Activated T-helper 1 cell treated with Interleukin-2 at 50 U/mL for 16 hours (primary cell): ENCODE measurements at places on chromosomes 6 and 20.

DNA sequence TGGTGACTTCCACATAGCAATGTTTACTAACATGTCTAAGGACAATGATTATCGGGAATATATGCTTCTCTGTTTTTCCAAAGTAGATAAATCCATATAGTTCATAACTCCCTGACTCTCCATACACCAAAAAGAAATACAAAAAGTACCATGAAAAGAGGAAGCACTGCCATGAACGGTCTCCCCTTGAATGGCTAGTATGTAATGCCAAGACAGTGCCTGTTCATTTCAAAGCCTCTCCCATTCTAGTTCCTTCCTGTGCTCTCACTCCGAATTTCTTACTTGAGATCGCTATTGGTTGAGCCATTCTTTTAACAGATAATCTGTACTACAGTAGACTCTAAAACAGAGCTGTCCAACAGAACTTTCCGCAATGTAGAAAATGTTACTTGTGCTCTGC, 54.8 kb upstream of the EDN1 start:
- no peak for DNase-seq

- no peak for DNase-seq
These were observed 87.0 kb upstream of the B3GAT2 start for GRCh38 chr6:71043902-71044301.

DNA sequence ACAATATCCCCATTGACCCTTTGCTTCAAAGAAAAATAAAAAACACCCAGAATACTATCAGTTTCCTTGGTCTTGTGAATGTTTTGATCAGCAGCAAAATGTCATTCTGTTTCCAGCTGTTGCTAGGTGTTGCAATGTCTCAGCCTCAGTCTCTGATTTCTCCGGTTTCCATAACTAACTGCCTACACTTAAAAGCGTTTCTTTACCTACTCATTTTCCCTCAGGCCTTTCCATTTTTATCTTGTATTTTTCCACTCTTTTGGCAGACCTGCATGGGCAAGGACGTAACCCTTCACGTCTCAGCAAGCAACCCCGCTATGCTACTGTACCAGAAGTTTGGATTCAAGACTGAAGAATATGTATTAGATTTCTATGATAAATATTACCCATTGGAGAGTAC, 49.4 kb downstream of the KAT14 start:
- DNase-seq: no peak

DNA sequence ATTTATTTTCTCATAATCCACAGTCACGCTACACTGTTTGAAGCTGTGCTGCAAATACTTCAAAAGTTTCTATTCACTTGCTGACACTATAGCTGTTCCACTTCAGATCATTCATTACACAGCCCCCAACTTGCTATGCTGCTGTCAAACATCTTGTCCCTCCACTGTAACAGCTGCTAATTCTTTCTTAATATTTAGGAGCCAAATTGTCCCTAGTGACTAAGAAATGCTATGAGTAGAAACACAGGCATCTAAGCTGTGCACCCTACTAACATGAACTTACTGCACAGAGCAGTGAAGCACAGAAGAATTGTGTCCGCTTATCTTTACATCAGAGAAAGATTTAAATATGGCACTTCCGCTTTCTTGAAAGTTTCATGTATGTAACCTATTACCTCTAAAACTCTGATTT, 91.3 kb downstream of the PDE10A start:
- DNase-seq: no peak

- no peak for DNase-seq
These were observed 1.3 kb downstream of the CEP85L start for GRCh38 chr6:118649918-118650581.

DNA sequence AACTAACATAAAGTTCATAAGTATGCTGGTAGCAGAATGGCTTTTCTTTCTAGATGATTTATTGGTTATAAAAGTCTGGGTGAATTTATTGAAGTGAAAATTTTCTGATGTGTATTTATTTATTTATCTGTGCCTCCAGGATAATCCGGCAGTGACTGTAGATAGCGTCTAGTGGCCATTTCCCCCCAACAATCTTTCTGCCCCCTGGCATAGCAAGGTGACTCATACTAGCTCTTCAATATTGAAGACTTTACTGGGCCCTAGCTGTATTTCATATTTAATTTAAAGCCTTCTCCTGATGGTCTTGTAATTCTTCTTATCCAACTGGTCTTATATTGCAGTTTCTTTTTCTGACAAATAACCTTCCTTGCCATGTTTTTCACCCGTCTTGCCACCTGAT, 154.1 kb upstream of the SGK1 start:
- no peak for DNase-seq

- DNase-seq: no peak
These were observed 127.9 kb upstream of the NXT1 start for GRCh38 chr20:23222531-23223200.

DNA sequence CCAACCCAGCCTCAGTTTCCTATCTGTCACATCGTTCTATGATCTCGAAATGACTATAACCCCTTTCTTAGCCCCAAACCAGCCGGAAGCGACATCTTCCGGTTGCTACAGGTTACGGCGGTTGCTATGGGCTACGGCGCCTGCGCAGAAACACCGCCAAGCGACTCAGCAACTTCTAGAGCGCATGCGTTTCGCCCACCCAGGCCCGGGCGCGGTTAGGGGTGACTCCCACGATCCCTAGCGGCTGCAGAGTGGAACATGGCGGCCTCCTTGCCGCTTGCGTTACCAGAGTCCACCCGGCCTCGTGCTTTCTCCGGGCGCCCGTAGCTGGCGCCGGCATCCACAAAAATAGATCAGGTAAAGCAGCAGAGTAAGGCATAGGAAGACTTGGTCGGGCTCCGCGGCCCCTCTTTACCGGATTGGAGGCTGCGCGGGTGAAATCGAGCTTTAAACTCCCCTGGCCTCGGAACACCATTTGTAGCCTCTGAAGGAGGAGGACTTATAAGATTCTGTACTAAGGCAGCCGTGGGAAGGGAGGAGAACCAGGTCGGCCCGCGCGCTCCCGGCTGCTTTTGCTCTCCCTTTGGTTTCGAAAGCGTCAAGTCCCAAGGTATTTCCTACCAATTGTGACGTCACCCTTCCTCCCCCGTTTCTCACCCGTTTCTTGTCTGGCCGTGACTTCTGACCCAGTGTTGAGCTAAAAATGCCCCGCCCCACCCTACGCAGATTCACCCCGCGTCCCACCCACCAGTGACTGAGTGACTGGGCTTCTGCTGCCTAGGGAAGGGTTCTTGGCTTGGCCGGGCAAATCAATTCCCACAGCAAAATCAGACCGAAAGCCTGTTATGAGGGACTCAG, 3.5 kb downstream of the SDCBP2 start:
- DNase-seq: peak; percentile 98

- DNase-seq: no peak
These were observed 184.4 kb upstream of the ZNF217 start for GRCh38 chr20:53778041-53778516.

- DNase-seq: no peak
These were observed 21.6 kb downstream of the TFEB start for GRCh38 chr6:41713650-41714291.

DNA sequence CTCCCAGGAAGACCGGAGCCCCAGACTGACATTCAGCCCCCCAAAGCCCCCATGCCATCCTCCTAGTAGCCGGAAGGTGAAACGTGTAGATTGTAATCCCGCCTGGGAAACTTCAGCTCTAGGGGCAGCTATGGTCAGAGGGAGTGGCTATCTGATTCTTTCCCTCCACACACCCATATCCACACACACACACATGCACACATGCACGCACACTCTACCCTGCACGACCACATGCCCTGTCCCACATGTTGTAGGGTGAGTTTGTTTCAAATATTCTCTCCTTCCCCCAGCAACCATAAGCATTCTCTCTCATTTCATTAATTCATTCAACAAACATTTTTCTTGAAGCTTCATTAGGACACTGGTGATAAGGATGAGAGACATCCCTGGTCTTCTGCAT, 42.2 kb downstream of the MAFB start:
- DNase-seq: no peak

DNA sequence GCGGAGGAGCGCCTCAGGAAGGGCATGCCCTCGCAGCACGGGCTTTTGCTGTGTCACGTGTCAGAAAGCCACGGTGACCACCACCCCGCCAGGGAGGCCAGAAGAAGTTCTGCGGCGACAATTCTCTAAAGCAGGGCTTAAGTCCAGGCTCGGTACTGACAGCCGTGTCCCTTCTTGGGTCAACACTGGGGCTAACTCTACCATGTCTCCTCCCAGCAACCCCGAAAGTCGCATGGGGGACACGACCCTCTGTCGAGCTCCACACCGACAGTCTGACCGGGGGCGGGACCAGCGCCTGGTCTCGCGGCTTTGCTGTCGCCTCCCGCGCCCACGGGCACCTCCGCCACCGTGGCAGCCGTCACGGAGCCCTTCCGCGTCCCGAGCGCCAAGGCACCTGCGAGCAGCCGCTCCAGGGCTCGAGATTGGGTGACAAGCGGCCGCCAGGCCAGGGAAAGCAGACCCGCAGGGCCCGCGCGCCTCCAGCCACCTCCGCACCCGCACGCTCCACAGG, 534 bp downstream of the NANP start:
- no peak for DNase-seq

GRCh38 chr20:57953638-57954037, 243.8 kb upstream of the PMEPA1 start:
- no peak for DNase-seq

- DNase-seq: no peak
These were observed 13.9 kb downstream of the TOMM6 start for GRCh38 chr6:41801380-41801779.

DNA sequence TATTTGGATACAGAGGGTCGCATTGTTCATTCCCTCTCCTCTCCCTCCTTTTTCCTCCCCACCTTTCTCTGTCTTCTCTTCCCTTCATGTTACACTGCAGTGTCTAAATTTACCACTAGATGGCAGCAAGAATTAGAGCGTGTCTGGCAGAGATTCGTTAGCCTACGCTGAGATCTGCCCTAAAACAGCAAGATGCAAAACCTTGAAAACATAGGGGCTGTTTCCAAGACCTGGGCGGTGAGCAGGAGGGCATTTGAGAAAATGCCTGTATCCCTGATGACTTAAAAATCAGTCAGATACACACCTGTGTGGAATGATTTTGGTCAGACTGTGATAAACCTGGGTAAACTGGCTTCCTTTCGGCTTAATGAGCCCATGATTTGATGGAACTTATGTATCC, 101.5 kb upstream of the ISM1 start:
- peak; percentile 4 for DNase-seq

- no peak for DNase-seq
These were observed 135.0 kb downstream of the SLC16A10 start for GRCh38 chr6:111222341-111222740.

DNA sequence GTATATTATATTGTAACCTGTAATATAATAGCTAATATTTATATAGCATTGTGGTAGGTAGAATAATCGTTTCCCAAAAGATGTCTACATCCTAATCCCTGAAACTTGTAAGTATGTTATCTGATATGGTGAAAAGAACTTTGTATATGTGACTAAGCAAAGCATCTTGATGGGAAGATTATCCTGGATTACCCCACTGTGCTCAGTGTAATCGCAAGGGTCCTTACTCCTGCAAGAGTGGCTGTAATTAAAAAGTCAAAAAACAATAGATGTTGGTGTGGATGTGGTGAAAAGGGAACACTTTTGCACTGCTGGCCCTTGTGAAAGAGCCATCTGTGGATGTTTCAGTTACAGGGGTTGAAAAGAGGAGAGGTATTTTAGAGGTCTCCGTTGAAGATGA, 95.2 kb downstream of the EDN1 start:
- DNase-seq: no peak

DNA sequence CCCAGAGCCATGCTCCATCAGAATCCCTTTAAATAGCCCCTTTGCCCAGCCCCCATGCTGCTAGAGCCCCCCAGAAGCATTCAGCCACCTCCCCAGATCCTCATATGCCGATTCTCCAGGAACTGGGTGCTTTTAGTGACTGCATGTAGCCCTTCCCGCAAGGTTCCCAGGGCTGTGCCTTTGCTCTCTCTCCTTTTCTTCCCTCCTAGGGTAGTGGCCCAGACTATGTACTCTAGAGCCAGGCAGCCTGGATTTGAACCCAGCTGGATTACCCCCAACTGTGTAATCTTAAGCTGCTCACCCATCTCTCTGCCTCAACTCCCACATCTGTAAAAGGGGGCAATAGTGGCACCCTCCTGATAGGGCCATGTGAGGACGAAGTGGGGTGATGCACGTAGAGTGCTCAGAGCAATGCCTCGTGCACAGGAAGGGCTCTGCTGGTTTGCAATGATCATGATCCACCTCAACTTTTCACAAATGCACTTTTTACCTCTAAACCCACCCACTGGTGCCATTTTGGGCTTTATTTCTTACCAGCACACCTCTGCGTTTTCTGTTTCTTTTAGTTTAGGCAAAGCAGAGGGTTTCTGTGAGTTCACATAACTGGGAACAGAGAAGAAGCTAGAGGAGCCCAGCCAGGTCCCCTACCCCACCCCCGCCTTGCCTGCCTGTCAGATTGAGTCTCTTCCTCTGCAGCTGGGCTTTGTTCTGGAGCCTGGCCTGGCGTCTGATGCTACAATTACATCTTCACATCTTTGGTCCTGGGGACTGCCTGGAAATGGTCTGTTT, 396.5 kb downstream of the RNGTT start:
- DNase-seq: no peak

GRCh38 chr6:135638108-135638507, 140.6 kb upstream of the AHI1 start:
- no peak for DNase-seq

- DNase-seq: no peak
These were observed 11.1 kb upstream of the SLC16A10 start for GRCh38 chr6:111076024-111076695.

- DNase-seq: peak; percentile 21
These were observed 44.5 kb downstream of the RBM38 start for GRCh38 chr20:57435498-57436222.

DNA sequence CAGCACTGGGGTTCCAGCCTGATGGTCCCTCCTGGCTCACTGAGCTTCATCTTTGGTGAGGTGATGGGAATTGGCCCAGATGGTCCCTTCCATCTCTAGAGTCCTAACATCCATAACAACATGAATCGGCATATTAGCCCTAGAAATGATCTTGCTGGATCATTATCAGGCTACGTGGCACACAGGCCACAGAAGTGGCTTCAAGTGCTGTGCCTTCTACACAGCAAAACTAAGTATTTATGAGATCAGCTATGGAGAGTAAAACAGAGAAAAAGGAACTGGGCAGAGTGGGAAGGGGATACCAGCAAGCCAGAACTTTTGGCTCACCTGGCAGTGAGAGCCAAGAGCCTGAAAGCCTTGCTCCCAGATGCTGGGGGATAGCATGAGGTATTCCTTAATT, 116.9 kb downstream of the TRERF1 start:
- no peak for DNase-seq

GRCh38 chr6:37127961-37128862, 41.7 kb upstream of the PIM1 start:
- no peak for DNase-seq

GRCh38 chr6:158796353-158796752, 22.8 kb downstream of the EZR start:
- DNase-seq: no peak

- no peak for DNase-seq
These were observed 35.9 kb downstream of the PCSK2 start for GRCh38 chr20:17262786-17263185.

- no peak for DNase-seq
These were observed 112.7 kb downstream of the RPP40 start for GRCh38 chr6:4891141-4891540.

- DNase-seq: no peak
These were observed 258.7 kb downstream of the ALDH8A1 start for GRCh38 chr6:134691180-134691579.
